ENCODE measurements at places on chromosomes 4 and X. TPM values are rescaled to one million over a fixed set of nuclear protein-coding genes. Genes with fewer than 3 reads are reported as not detected.

DNA sequence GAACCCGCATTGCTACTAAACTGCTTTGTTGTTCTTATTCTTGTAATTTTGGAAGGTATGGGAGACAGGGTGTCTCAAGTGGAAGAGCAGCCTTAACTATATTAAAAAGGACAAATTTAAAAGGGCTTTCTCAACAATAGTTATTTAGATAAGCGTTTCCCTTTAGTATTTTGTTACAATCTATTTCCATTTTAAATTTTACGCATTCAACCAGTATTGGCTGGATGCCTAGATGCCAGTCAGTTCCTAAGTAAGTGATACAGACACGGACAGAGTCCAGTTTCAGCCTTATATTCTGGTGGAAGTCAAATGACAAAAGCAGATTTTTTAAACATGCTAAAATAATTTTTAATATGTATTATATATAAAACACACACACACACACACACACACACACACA is 28.3 kb downstream of the FAT1 start:
- H3K4me3 ChIP-seq: no peak overlapping the region
- no peak overlapping the region for H3K27ac ChIP-seq
- H3K27me3 ChIP-seq: no peaks in the 10 kb centered on the region
- H3K36me3 ChIP-seq: peaks cover 64% of the 10 kb centered on the region
- no peak for DNase-seq

DNA sequence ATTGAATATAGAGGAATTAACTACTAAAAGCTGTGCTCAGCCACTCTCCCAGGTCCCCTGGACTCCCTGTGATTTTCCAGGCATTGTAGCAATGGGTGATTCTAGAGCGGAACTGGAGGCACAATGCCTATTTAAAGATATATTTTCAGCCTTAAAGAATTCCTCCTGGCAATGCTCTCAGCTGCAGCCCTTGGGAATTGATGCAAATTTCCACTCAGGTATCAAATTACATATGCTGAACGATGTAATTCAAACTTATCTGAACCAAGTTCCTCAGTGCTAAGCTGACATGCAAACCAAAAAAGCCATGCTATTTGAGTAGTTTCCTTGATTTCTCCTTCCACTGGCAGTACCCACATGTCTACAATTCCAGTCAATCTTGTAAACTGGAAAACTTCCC is 86.3 kb upstream of the GABRA3 start:
- no peak for DNase-seq
- no peak overlapping the region for H3K27ac ChIP-seq
- H3K36me3 ChIP-seq: no peaks in the 10 kb centered on the region
- no peaks in the 10 kb centered on the region for H3K27me3 ChIP-seq
- H3K4me1 ChIP-seq: no peaks in the 10 kb centered on the region
- H3K4me3 ChIP-seq: no peak overlapping the region

GAB3 gene
- 0.19 TPM for total RNA-seq

- H3K4me1 ChIP-seq: peaks cover 3% of the 10 kb centered on the region
- no peak overlapping the region for H3K27ac ChIP-seq
Observed at GRCh38 chr4:42678512-42678911, 21.6 kb upstream of the ATP8A1 start.

ARAP2 gene
- 20.0 TPM for total RNA-seq

DNA sequence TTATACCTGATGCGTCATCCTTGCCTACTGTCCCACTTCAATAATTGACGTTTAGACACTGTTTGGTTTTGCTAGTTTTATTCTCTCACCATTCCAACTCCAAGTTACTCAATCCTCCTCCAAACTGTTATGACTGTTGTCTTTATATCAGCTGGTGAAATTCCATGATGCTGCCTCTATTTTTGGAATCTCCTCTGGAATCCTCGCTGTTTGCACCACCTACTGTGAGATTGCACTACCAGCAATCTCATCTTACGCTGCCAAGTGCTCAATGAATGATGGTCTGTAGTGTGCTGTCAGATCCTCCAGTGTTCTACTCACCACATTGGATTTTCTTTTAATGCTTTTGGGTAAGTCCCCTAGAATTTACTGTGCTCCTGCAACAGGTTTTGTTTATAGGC is 13.2 kb upstream of the PCDH18 start:
- no peak overlapping the region for H3K4me3 ChIP-seq
- no peaks in the 10 kb centered on the region for H3K36me3 ChIP-seq
- peaks cover 32% of the 10 kb centered on the region for H3K4me1 ChIP-seq
- H3K27me3 ChIP-seq: no peaks in the 10 kb centered on the region
- no peak for DNase-seq

SRPK3 gene
- not detected for total RNA-seq

GRCh38 chr4:152468408-152468807 is 67.5 kb downstream of the FBXW7 start:
- no peaks in the 10 kb centered on the region for H3K27me3 ChIP-seq
- peaks cover 12% of the 10 kb centered on the region for H3K4me1 ChIP-seq
- no peak overlapping the region for H3K27ac ChIP-seq
- no peak for DNase-seq
- no peak overlapping the region for H3K4me3 ChIP-seq

- H3K27ac ChIP-seq: no peak overlapping the region
- no peak for DNase-seq
- H3K4me1 ChIP-seq: no peaks in the 10 kb centered on the region
Observed at GRCh38 chr4:168097161-168097560, 4.8 kb downstream of the ANXA10 start.

- no peak overlapping the region for H3K27ac ChIP-seq
- H3K36me3 ChIP-seq: no peaks in the 10 kb centered on the region
- DNase-seq: no peak
- H3K4me1 ChIP-seq: no peaks in the 10 kb centered on the region
- no peaks in the 10 kb centered on the region for H3K27me3 ChIP-seq
- no peak overlapping the region for H3K4me3 ChIP-seq
Observed at GRCh38 chr4:35948171-35948570, 296.1 kb downstream of the ARAP2 start.

- no peak overlapping the region for H3K4me3 ChIP-seq
- peaks cover 10% of the 10 kb centered on the region for H3K4me1 ChIP-seq
- no peak overlapping the region for H3K27ac ChIP-seq
- DNase-seq: no peak
Observed at GRCh38 chr4:180335566-180335965, 1907.6 kb upstream of the TENM3 start.

TLR10 gene
- total RNA-seq: 0.22 TPM

ACE2 gene
- total RNA-seq: 74.5 TPM

DNA sequence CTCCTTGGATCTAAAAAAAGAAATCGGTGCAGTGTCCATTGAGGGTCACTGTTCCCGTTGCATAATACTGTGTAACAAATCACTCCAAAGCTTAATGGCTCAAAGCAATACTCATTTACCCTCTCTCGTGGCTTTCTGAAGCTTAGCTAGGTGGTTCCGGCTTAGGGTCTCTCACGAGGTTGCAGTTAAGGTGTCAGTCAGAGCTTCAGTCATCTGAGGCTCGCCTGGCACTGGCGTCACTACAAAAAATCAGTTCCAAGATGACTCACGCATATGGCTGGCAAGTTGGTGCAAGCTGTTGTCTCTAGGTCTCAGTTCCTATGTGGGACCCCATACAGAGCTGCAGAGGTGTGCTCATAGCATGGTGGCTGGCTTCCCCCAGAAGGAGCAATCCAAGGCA is 91.0 kb downstream of the BEND2 start:
- no peaks in the 10 kb centered on the region for H3K36me3 ChIP-seq
- H3K27me3 ChIP-seq: no peaks in the 10 kb centered on the region
- no peak for DNase-seq
- no peaks in the 10 kb centered on the region for H3K4me1 ChIP-seq
- no peak overlapping the region for H3K4me3 ChIP-seq

GRCh38 chr4:148204171-148204570 is 238.0 kb downstream of the NR3C2 start:
- peaks cover 5% of the 10 kb centered on the region for H3K4me1 ChIP-seq
- DNase-seq: no peak
- H3K4me3 ChIP-seq: no peak overlapping the region
- H3K27me3 ChIP-seq: no peaks in the 10 kb centered on the region

DNA sequence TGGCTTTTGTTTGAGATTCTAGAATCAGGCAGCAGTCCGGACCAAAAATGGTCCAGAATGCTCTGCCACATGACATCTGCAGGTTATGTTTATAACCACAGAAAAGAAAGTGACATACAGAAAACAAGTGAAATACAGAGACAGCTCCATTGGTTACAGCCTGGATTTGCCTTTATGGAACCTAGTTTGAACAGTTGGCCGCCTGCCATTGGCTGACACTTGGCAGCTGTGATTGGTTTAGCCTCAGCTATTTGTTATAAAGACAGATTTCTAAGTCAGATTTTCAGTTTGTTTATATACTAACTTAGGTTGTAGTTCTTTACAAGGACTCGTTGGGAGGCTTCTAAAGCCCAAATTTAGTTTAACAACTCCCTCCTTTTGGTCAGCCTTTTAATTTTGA is 40.8 kb upstream of the IL9R start:
- DNase-seq: no peak
- H3K4me1 ChIP-seq: no peaks in the 10 kb centered on the region

DGKK gene
- total RNA-seq: 0.98 TPM

GRCh38 chr4:186104114-186104889 is at the start of gene FAM149A:
TSS of gene FAM149A (plus strand) at chr4:186104704.
- peak within 1 kb of the TSS; percentile 90 for H3K27ac ChIP-seq
- peaks cover 19% of the 10 kb centered on the region for H3K4me1 ChIP-seq
- DNase-seq: no peak
- H3K36me3 ChIP-seq: peaks cover 4% of the 10 kb centered on the region

GRCh38 chr4:153137159-153137558 is 67.1 kb upstream of the TRIM2 start:
- no peaks in the 10 kb centered on the region for H3K4me1 ChIP-seq
- no peak for DNase-seq

- H3K36me3 ChIP-seq: no peaks in the 10 kb centered on the region
- no peak for DNase-seq
- no peak overlapping the region for H3K27ac ChIP-seq
- no peak overlapping the region for H3K4me3 ChIP-seq
Observed at GRCh38 chrX:78555401-78555980, 103.6 kb downstream of the RTL3 start.

GLRA3 gene
- total RNA-seq: 0.60 TPM

DNA sequence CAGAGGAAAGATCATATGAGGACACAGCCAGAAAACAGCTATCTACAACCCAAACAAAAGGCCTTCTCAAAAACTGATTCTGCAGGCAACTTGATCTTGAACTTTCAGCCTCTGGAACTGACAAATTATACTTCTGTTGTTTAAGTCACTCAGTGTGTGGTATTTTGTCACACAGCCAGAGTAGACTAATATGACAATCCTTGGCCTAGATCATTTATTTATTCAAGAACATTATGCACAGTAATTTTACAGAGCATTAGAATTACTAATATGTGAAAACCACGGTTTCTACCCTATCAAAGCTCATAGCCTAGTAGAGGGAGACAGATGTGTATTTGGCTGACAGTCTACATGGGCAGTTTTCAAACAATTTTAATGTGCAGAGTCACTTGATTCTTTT is 167.8 kb upstream of the PCDH18 start:
- no peaks in the 10 kb centered on the region for H3K36me3 ChIP-seq
- H3K27ac ChIP-seq: no peak overlapping the region
- no peaks in the 10 kb centered on the region for H3K27me3 ChIP-seq

Data from type B pancreatic cell (in vitro differentiated cells).